ENCODE measurements at places on chromosomes 13 and 19.

- no peak for DNase-seq
Measured at GRCh38 chr19:53196777-53197396, 3.7 kb upstream of the ZNF665 start.

DNA sequence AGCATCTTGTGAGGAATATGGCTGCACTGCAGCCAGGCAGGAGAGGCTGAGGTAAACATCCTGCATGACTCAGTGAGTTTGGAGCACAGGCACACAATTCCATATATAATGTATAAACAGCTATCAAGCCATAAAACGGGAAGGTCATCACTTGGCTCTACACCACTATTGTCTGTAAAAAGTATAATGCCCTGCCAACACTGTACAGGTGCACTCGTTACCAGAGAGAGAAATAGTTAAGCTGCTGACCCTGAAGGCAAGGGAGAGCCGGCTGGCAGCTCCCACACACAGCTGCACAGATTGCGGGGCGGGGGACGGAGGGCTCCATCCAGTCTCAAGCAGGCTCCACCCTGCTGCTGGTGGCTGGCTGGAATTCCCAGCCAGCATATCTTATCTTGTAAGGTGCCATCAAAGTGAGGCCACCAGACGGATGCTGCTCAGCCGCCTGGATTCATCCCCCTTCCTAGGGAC, 668.1 kb downstream of the SLITRK5 start:
- DNase-seq, result no peak

DNA sequence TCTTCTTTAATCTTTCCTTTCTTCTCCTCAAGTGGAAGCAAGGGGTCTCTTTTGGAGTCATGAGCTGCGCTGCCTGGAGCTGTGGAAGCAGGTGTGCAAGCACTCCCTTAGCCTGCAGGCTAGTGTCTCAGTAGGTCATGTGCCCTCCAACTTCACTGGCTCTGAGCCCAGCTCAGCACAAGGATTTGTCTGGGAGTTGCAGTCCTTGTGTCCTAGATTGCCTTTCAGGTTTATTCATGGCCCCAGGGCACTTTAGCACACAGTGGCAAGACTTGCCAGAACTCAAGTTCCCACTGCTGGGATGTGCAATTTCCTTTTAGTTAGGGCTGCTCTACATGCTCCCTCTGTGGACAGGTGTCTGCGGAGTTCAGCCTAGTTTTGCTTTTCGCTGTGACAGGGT, 211.7 kb downstream of the LIG4 start:
- DNase-seq, result no peak

GRCh38 chr13:44117351-44117750, 237.6 kb downstream of the LACC1 start:
- no peak for DNase-seq

- DNase-seq, result no peak
Measured at GRCh38 chr19:28594737-28595136, 618.2 kb downstream of the UQCRFS1 start.

DNA sequence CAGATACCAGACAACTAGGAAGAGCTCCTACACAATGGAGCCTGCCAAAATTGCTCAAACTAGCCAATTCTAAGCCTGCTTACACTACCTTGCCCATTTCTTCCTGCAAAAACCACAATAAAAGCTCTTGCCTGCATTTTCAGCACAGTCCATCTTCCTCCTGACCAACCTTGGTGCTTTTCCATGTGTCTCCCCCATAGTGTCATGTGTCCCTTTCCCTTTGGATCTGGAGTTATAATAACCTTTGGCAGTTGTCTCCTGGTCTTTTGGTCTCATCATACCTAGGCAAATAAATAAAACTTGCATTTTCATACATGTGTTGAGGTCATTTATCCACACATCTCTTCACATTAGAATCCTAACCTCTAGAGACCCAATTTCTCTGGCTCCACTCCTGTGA, 203.1 kb upstream of the TRPC4 start:
- no peak for DNase-seq

DNA sequence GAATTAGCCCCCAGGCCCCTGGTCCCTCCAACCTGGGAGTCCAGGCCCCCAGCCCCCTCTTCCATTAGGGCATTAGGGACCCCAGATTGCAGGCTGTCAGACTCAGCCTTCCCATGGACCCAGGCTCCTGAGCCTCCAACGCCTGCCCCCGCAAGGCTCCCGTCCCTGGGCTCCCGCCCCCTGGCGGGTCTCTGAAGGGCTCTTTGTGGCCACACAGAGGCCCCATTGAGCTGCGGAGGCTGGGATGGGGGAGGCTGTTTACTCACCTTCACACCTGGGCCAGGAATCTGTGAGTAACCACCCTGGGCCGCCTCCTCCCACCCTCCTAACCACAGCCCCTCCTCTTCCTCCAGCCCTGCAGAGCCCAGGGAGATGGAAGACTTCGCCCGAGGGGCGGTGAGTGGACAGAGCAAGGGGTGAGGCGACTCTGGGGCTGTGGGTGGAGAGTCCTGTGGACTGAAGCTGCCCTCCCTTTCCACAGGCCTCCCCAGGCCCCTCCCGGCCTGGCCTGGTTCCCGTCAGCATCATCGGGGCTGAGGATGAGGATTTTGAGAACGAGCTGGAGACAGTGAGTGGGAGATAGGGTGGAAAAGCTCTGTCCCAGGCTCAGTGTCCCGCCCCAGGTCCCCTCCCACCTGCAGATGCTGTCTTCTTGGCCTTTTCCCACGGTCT, 4.9 kb downstream of the ARHGEF1 start:
- DNase-seq, result peak; percentile 39

- no peak for DNase-seq
Measured at GRCh38 chr13:57716295-57716694, 84.8 kb downstream of the PCDH17 start.

DNA sequence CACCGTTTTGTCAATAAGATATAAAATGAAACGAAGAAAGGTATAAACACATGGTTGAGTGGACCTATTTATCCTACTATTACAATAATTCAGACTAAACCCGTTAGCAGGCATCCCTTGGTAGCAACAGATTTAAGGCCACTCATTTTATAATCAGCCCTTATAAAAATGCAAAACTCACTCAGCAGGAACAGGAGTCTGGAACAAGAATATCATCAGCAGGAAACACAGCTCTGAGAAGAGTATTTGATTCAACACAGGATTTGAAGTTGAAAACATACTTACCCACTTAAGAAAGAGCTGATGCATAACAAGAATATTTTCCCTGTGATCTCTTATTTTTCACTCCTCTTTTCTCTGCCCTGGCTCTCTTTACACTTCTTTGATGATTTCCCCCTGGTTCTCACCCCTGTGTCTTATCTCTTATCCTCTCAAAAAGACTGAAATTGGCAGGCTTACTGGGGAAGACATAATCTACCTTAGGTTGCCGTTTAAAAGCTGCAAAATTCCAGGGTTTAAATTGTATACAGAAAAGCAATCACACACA, 1722.7 kb downstream of the SLITRK5 start:
- DNase-seq, result no peak

GRCh38 chr13:39468306-39468705, 134.7 kb downstream of the LHFPL6 start:
- DNase-seq, result no peak

DNA sequence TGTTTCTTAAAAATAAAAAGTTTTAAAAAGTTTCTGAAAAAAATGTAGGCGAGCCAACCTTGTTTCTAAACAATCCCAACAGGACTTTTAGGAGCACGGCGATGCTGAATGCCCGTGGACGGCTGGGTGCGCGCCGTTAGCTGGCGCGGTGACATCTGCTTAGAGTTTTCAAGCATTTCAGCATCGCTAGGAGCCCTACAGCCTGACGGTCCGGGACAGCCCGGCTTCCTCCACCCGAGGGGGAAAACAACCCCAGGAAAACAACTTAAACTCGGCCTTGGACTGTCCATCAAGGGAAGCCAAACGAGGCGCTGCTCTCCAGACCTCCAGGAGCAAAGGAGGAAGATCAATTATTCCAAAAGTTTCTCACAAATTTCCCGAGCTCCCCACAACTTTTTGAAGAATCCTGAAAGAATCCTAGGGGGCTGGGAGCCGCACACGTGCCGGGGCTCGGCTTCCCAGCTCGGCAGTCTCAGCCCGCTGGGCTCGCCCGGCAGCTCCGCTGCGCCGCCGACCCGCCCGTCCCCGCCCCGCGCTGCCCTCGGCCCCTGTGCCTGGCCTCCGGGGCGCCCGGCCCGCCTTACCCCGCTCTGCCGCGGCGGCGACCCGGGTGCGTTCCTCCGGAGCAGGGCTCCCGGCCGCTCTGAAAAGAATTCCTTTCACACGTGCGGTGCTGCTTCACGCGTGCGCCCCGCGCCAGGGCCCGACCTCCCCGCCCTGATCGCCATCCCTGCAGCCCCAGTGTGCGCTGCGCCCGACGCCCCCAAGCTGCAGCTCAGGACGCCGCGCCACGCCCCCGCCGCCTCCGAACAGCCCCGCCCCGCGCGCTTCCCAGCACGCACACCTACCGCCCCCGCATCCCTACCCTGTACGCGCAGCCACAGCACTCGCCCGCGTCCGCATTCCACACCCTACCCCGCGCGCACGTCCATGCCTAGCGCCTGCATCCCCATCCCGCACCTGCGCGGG, at the start of gene GJA3:
Gene GJA3, minus strand, starts transcription at position 747 of the 969 bp plus-strand sequence. CDS start 17,764 bp downstream, outside the sequence.
- no peak for DNase-seq

GRCh38 chr13:110001670-110002275, 215.4 kb upstream of the IRS2 start:
- DNase-seq, result no peak

DNA sequence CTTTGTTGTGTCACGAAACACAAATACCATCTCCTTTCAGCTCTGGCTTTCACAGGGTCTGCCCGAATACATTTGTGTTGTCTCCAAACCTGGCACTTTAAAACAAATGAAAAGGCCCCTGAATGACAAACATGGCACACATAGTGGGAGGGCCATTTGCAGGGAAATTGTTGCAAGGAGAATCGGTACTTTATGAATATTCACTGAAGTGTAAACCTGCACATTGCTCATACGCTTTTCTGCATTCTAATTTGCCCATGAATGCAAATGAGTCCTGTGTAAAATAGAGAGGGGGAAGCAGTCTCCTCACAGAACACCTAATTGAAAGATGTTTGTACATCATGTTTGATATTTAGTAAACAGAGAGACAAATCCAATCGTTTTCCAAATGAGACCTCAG, 82.7 kb upstream of the PCDH8 start:
- DNase-seq, result peak; percentile 98

DNA sequence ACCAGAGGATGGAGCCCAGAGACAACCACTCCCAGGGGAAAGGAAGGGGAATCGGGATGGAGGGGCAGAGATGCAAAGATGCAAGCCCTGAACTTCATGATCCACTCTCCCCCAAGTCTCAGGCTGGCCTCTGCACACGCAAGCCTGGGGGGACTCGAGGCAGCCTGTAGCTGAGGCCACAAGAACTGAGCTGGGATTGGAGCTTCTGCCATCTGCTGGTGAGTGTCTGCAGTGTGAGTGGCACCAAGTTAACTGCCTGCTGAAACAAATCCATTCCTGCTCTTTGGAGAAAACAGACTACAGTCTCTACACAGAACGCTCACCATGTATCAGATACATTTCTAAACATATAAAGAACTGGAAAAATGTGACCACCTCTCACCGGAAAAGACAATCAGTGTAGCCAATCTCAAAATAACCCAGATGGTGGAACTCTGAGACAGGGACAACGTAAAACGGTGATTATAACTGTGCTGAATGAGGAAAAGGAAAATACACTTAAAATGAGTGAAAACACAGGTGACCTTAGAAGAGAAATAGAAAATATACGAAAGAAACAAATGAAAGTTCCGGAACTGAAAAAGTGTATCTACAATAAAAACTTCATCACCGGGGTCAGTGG, 62.1 kb downstream of the KLF2 start:
- no peak for DNase-seq

GRCh38 chr19:32652894-32653598, 21.9 kb downstream of the ANKRD27 start:
- peak; percentile 37 for DNase-seq

DNA sequence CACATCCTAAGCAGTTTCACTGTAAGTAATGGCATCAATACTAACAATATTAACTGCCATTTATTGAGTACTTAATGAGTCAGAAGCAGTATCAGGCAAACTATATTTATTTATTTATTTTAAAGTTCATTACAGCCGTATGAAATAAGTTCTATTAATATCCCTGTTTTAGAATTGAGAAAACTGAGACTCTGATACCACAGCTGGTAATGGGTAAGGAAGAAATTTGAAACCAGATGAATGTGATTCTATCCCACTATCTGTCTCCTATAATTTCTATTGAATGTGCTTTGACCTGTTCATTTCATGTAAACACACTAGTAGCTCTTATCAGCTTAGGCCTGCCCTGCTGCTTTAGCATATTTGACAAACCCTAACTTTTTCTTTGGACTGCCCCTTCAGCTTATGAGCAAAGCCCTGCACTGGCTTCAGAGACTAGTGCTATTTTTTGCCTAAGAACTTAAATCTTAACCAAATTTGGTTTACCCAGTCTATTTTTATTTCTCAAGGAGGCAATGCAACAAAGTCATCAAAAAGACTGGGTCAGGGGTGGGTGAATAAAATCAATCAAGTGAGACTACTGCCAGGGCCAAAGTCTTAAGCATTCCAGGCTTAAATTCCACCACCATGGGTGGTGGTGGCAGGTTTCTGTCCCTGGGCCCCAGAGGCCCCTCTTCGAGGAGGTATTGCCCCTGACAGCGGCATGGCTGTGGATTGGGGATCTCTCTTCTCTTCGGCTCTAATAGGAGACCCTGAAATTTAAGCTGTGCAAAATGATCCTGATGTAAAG, 143.4 kb downstream of the DLEU7 start:
- DNase-seq, result no peak

- no peak for DNase-seq
Measured at GRCh38 chr13:36870050-36870692, 49.9 kb downstream of the SMAD9 start.

DNA sequence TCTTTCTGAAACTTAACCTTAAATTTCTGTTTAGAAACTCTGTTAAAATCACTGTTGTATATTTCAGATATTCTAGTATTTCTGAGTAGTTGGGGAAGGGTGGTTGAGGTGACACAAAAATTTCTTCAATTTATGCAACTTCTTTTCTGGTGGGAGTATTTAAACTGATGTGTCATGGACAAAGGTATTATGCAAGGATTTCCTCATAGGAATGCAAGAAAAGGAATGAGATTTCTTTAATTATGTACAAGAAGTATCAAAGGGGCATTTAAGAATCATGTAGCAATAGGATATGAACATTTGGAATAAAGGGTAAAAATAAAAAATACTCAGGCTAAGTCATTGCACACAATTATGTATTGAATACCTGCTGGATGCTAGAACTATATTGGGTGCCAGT, 575.8 kb upstream of the KLF12 start:
- DNase-seq, result no peak

Data from NCI-H526 treated with DMSO at 0.1 percent for 48 hours (cell line).